ENCODE measurements at places on chromosomes 6 and 20.
A peak's percentile ranks its signal among the peaks of the same experiment; 100 is the strongest.

- no peak for DNase-seq
Measured at GRCh38 chr6:13614126-13614925, 809 bp upstream of the NOL7 start.

GRCh38 chr6:158468666-158469065 is 91.2 kb upstream of the TMEM181 start:
- no peak for DNase-seq

DNA sequence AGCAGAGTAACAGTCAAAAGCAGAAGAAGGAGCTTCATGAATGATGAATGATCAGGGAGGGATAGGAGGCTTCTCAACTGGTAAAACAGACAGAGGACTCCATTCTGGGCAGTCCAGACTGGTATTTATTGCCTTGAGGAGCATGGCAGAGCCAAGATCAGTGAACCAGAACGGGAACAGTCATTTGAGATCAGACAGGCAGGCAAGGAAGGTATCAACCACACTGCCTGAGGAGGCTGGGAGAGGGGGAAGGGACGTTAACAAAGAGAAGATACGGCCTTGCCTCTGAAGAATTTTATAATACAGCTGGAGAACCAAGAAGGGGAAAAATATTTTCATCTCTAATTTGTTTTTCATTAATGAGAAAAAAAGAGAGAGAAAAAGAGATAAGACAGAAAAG is at the start of gene DEFB121:
DEFB121 (minus strand) TSS at position 101 of the 400 bp plus-strand sequence; CDS start at position 38, 63 bp downstream.
- DNase-seq = no peak

DNA sequence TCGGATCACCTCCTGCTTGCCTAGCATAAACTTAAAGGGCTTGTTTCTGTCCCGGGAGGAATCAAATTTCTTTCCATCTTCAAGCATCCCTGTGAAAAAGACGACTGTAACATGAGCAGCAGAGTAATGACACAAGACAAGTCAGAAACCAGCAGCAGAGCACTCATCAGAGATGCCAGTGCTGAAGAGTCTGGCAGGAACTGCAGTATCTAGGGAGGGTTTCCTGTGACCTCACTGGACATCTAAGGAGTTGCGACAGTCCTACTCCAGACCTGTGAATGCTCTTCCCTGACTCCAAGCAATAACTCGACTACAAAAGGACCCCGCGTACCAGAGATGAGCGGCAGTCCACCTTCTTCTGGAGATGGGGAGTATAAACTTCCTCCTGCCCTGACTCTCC is 17.3 kb downstream of the FKBP1A start:
- DNase-seq = no peak

GRCh38 chr20:50190251-50191064 is at the start of gene CEBPB:
TSS of gene CEBPB (plus strand) at chr20:50190830. CDS start at chr20:50191034, 204 bp downstream.
- DNase-seq = peak; percentile 96

DNA sequence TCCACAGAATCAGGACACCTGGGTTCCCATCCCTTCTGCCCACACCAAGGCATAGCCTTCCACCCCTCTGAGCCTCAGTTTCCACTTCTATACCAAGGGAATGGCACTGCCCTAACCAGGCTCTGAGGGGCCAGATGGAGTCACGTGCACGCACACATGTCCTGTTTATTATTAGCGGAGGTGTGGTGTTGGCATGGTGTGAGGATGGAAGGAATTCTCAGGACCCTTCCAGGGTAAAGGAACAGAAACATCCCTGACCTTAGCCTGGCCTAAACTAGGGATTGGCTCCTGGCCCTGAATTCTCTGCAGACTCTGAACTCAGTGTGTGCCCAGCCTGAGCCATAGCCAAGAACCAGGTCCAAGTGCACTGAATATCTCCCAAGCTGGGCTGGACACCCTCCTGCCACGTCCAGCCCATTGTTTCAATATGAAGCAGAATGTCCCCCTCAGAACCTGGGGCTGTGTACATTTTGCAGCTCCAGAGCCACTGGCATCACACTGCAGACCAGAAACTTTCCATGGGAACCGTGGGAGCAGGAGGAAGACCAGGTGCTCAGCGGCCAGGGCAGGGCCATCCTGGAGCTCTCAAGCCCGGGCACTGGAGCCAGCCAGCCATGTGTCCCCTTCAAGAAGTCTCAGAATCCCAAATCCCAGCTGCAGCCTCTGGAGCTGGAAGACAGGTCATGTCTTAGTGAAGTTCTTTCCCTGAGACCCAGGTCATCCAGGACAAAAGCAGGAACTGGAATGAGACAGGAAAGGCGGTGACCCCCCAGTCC is 208.4 kb downstream of the ANKRD60 start:
- DNase-seq = no peak

- no peak for DNase-seq
Measured at GRCh38 chr6:105112577-105112976, 67.2 kb downstream of the POPDC3 start.

DNA sequence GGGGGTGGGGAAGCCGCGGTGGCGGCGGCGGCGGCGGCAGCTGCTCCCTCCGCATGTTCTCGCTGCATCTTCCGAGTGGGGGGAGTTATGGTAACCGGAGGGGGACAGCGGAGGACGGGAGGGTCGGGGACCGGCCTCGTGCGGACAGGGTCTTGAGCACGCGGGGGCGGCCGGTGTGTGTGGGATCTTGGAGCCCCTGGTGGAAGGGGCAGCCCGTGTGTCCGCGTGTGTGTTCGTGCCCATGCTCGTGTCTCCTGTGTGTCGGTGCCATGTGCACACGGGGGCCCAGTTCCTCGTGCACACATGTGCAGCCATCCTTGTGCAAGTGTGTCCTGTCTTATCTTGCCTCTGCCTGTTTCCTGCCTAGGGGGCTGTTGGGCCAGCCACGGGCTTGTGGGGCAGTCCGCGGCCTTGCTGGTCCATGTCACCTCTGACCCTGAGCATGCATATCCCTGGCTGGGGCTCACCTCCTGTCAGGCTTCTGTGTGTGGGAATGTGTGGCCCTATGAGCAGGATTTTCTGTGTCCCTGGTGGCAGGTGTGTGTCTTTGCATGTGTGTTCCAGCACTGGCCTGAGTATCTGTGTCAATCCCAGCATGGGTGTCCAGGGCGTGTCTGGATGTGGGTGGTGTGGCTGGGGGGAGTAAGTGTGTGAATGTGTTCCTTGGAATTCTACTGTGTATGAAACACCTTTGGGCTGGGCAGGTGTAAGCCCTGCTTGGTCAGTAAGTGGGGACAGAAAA is 8.5 kb downstream of the SYNGAP1 start:
- DNase-seq = peak; percentile 66

- DNase-seq = no peak
Measured at GRCh38 chr6:36793913-36794712, 45.1 kb downstream of the CPNE5 start.
